ENCODE measurements at places on chromosomes 16 and 17.

GRCh38 chr16:89413811-89414585 is 76.4 kb downstream of the ANKRD11 start:
- DNase-seq = no peak

DNA sequence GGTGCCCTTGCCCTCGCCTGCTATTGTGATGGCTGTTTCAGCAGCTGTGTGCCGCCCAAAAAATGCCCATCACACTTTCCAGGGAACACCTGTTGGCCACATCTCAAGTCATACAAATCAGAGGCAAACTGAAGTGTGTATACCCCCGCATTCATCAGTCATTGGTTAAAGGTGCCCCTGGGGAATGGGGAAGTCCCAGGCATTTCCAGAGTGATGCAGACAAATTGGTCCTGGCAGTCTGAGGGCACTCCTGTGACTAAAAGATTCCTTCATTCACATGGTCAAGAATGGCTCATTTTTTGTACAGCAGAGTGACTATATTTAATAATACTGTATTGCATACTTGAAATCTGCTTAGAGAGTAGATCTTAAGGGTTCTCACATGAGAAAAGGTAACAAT is 102.9 kb upstream of the TMEM97 start:
- DNase-seq = no peak

DNA sequence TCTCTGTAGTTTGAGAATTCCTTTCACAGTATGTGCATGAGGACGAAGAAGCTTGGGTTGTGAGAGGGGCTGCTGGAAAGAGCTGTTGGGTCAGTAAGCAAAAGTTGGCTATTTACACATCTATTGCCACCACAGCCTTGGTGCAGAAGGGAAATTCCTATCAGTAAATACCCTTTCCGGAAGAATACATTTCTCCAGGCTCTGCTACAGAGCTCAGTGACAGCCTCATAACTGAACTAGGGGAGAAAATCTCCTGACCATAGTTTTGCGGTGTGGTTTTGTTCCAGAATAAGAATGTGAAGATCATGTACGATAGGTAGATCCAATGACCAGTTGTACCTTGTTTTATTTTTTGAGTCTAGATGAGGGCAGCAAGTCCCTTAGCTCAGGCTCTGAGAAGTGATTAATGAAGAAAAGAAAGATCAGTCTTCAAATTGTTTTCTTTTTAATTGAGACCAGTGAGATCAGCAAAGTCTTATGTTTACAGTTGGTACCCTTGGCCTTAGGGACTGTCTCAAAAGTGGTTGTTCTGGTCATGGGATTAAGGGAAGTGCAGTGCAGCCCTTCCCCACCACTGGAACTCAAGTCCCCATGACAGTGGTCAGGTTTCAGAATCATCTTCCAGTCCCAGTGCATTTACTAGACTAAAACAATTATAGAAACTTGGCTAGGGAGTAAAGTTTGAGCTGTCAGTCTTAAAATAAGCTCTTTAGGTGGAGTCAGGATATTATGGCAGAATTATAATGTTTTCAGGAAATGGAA is 123.5 kb downstream of the PHKB start:
- DNase-seq = no peak

- DNase-seq = no peak
Measured at GRCh38 chr17:34177642-34178041, 77.4 kb upstream of the CCL2 start.

DNA sequence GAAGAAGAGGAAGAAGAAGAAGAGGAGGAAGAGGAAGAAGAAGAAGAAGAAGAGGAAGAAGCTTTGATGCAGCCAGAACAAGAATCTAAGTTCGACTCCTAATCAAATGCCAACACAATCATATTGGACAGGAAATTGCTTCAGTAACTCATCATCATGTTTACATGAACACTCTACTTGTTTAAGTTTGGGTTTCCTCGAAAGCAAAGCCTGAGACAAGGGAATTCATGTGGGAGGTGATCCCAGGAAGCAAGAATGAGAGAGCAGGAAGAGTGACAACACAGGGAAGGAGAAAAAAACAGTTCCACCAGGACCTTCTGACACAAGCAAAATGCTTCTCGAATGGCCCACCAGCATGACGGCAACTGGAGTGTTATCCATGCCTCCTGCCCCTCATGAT is 279.0 kb downstream of the PMP22 start:
- DNase-seq = no peak

GRCh38 chr16:17529982-17530760 is 59.4 kb upstream of the XYLT1 start:
- DNase-seq = no peak

DNA sequence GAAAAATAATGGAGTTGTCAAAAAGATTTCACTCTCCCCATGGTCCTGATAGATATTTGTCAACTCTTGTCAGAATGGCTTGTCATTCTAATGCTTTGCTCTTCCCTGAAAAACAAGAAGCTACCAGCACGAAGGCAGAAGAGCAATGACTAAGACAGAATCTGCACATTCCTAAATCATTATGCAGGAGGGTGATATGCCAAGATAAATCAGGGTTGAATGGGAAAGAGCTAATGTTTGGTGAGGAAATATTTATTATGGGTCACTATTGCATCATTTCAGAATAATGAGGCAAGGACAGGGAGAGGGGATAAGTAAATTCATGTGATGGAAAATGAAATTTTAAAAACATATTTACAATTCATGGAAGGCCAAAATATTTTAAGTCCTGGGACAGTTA is 297.5 kb upstream of the XYLT1 start:
- no peak for DNase-seq

DNA sequence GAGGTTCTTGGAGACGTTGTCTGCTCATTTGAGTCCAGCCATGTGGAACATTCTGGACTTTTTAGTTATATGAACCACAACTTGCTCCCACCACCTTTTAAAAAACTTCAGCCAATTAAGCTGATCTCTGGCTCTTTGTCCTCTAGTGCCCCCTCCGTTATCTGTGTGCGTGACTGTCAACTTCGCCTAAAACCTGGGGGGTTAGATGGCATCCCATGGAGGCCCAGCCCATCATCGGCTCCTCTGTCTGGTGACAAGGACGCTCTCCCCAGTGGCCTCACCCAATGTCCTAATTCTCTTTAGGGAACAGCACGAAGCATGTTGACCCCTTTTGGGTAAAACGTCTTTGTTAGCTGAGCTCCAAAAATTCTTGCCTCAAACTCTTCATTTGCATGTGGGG is 341.0 kb upstream of the TNRC6C start:
- DNase-seq = no peak

GRCh38 chr17:78777881-78778280 is 4.2 kb downstream of the CYTH1 start:
- DNase-seq = no peak

DNA sequence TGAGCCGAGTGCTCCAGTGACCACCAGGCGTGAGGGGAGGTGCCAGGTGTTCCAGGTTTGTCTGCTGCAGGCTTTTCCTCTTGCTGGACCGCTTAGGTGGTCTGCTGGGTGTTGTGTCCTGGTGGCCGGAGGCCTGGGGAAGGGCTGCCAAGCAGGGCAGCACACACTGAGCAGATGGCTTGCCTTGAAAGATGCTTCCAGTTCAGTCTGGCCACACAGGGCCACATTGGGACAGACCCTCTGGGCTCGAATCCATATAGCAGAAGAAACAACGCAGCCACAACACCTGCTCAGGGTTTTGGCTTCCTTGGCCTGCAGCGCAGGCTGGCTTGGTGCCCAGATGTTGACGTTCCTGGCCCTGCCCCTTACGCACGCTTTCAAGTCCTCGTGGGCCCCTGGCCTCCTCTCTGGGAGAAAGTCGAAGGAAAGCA is 24.8 kb downstream of the GINS2 start:
- DNase-seq = no peak

DNA sequence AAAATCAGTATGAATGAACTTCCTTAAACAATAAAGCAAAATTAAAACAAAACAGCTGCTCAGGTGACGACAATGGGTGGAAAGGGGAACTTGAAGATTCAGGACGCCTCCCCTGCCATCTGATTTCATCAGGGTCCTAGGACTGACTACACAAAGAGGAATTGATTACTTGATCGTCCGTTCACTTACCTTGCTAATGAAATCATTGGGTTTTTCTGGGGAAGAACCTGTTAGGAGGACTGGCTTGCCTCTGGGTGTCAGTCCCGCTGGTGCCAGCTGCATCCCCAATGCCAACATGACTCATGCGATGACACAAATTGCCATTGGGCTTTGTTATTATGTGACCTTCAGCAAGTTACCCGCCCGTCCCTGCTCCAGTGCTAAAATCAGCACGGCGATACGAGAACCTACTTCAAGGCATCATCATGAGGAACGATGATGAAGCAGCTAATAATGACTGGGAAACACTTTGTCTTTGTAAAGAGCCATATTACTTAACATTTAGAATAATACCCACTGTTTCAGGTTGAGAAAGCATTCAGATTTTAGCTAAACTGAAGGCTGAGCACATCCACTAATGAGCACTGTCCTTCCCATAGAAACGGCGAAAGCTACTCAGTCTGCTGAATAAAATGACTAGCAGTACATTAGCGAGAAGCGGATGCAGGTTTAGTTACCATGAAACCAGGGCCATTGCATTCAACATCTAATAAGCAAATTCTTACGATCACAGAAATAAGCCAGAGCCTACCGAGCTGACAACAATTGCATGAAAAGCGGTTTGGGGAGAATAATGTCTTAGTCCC is 139.4 kb downstream of the ZFHX3 start:
- no peak for DNase-seq

- no peak for DNase-seq
Measured at GRCh38 chr17:14199601-14200000, 37.1 kb downstream of the CDRT15 start.

- no peak for DNase-seq
Measured at GRCh38 chr16:27152801-27153200, 50.5 kb upstream of the KDM8 start.

GRCh38 chr16:66425651-66426050 is 1.4 kb upstream of the BEAN1 start:
- no peak for DNase-seq

DNA sequence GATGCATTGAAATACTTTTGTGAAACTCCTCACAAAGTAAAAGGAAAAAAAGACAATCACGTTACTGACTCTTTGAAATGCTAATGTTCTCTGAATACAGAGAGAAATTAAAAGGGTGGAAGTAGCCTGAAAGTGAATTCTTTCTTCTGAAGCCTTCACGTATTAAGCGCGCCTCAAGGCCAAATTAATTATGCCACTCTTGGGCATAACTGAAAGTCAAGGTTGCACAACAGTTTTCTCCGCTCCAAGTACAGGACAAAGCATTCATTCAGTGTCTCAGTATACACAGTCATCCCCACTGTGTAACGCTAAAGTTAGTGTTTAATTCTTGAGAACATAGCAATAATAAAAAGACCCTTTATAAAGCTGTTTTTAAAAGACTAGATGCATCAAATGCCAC is 21.5 kb downstream of the PARN start:
- no peak for DNase-seq

DNA sequence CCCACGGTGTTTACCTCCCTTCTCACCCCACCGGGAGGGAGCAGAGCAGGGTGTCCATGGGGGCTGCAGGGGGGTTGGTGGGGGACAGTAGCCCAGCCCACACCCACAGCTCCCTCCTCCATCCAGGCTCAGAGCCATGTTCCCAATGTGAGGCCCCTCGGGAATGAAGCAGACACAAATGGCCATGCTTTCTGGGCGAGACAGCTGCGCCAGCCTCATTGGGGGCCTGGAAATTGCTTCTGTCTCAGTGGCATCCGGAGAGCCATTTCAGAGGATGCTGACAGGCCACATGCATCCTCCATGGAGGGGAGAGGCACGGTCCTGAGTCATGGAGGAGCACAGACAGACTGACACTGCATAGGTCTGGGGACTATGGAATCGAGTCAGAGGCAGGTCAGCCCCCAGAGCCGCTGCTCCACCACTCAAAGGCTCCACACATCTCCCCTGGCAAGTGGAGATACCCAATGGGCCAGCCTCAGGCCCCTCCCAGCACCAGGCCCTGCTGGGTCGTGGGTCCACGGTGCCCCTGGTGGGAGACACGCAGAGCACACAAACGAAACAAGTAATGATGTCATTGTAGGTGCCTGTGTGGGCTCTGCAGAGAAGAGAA is 59.6 kb upstream of the ENPP7 start:
- DNase-seq = no peak

DNA sequence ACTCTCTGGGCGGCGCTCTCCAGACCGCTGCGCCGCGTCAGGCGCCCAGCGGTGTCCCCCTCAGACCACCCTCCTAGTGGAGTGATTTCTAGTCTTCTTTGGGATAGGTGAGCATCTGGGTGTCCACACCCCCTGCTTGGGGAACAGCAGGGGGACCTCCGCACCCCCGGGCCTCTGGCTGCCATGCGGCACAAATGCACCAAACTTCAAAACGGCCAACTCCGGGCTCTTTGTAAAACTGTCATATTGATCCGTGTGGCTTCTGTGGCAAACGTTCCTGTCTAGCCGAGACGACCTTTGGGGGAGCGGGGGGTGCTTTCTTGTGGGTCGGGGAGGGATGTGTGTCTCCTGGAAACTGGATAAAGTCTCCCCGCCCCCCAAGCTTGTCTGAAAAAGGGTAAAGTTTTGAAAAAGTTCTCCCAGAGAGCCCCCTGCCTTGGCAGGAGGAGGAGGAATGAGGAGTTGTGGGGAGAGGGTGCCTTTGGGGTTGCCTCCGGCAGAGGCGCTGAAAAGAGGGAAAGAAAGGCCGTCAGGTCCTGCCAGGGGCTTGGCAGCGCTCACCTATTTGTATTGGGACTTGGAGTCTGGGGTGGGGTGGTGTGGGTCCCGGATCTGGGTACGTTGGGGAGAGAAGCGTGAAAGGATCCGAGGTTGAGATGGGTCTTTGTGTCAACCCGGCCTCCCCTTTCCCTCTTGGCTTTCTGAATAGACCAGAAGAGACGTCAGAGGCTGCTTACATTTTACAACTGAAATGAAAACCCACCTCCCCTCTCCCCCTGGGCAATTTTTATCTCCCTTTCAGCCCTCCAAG is 2.2 kb upstream of the CHD3 start:
- DNase-seq = no peak

DNA sequence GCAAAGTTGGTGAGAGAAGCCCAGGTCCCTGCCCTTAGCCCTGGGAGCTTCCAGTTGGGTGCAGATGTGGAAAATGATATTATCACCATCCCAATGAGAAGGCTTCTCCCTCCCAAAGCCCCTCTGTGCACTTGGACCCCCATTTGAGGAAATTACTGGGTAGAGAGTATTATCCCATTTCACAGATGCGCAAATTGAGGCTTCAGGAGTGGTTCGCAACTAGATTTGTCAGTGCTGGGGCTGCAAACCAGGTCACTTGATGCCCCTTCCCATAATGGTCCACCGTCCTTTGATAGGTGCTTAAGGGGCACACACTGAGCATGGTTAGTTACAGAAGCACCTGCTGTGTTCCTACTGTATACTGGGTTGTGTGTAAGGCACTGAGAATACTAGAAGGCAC is 14.3 kb upstream of the FOXN1 start:
- no peak for DNase-seq

Data from stimulated activated CD4-positive, alpha-beta T cell treated with anti-CD3 and anti-CD28 coated beads, Interleukin-1b, Interleukin-23, amount 100 ng/mL, for 24 hours (primary cell).